ENCODE measurements at places on chromosomes 12 and 14.

DNA sequence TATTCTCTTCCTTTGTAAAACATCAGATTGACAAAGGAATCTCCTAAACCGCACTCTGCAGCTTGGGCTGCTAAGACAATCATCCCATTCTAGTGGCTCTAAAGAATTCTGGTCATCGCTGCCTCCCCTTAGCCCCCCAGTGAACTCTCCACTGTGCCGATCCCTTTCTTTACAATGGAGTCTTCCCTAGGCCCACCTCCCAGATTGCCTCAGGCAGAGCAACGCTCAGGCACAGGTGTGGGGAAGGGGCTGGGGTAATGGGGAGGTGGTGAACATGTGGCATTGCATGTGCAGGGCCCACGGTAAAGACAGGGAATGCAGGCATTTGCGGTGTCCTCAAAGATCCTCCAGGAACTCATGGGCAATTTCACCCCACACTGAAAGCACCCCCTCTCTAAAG, 86.3 kb downstream of the PLEKHG3 start:
- no peak for DNase-seq

- DNase-seq, result no peak
Measured at GRCh38 chr14:29236848-29237247, 470.3 kb downstream of the FOXG1 start.

- peak; percentile 59 for DNase-seq
Measured at GRCh38 chr12:14417715-14418114, 52.2 kb downstream of the ATF7IP start.

GRCh38 chr14:32620303-32620702, 291.2 kb downstream of the AKAP6 start:
- DNase-seq, result no peak

GRCh38 chr12:69837191-69837590, 12.2 kb downstream of the MYRFL start:
- DNase-seq, result no peak

DNA sequence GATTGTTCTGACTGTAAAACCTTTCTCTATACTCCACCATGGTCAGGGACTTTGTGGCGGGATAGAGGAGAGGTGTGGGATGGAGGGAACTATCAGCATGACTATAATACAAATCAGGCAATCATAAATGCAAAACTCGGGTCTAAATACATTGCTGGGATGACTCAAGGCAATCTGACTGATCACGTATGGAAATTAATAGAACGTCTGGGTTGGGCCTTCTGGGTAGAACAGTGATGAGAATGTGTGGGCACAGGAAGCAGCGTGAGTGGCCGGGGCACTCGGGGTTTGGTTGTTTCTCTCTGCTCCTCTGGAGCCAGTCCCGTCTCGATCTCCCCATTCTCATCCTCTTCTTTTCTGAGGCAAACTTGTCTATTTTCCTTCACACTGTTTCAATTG, 485.8 kb downstream of the VRK1 start:
- no peak for DNase-seq
